SW480 (cell line): ENCODE measurements at places on chromosomes 3 and 15.

DNA sequence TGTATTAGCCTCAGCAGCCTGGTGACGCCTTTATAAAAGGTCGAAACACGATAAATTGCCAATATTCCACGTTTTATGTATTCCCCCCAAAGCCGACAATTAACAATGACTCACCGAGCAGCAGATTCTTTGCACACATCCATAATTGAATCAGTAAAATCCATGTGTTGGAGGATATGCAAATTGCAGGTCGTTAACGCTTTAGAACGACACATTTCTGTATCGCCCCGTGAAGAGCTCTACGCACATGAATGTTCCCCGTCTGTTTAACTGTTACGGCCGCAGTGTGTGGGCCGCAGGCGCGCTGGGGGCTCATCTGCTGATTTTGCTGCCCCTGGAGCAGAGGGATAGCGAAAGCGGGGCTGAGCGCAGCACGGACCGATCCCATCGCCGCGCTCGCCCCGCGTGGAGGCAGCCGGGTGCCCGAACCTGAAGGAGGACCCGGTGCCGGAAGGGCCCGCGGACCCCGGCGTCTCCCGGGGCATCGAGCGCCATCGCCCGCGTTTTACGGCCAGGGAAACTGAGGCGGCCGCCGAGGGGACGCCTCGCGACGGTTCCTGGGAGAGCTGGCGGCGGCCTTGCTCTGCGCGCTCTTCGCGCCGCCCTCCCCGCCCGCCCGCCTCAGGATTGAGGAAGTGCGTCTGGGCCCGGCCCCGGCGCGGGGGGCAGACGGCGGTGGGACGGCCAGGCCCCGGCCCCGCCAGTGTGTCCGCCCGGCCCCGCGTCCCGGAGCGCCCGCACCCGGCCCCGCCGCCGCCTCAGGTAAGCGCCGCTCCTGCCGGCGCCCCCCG, at the start of gene LRRK1:
Gene LRRK1, plus strand, starts transcription at position 668 of the 791 bp plus-strand sequence. CDS start 5,276 bp downstream, outside the sequence.
- DNase-seq = peak; percentile 59

- no peak for DNase-seq
Measured at GRCh38 chr15:78934655-78935023, 10.2 kb downstream of the CTSH start.

GRCh38 chr3:47117807-47118364, 46.0 kb downstream of the SETD2 start:
- DNase-seq = no peak

GRCh38 chr3:48692551-48692950, 6.8 kb upstream of the NCKIPSD start:
- no peak for DNase-seq

GRCh38 chr3:5494905-5495519, 307.5 kb downstream of the EDEM1 start:
- DNase-seq = no peak

GRCh38 chr15:28913171-28913765, 27.5 kb downstream of the APBA2 start:
- no peak for DNase-seq

DNA sequence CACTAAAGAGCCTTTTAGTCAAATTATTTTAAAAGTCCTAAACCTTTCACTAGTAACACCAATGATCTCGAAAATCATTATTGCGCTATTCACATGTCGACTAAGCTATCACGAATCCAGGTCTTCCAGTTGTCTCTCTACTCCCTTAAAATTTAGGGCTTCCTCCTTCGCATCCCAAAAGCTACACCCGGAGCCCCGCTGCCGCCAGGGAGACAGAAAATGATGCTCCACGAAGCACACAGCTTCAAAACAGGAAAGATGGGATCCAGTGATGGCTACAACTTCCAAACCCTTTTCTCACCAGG, 253 bp downstream of the IFT80 start:
- DNase-seq = no peak

GRCh38 chr15:53910852-53911251, 67.4 kb upstream of the UNC13C start:
- DNase-seq = no peak

DNA sequence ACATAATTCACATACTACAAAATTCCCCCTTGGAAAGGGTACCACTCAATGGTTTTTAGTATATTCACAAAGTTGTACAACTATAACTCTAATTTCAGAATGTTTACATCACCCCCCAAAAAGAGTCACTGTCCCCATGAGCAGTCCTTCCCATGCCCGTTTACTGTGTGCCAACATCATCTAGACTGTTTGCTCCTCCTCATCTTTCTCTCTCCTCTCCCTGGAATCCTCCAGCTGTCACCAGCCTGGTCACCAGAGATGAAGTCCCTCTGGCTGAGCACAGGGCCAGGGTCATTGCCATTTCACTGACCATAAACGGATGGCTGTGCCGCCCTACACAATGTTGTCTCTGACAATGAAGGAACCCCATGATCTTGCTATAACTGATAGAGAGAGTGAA, 45.2 kb downstream of the C2CD4B start:
- no peak for DNase-seq

DNA sequence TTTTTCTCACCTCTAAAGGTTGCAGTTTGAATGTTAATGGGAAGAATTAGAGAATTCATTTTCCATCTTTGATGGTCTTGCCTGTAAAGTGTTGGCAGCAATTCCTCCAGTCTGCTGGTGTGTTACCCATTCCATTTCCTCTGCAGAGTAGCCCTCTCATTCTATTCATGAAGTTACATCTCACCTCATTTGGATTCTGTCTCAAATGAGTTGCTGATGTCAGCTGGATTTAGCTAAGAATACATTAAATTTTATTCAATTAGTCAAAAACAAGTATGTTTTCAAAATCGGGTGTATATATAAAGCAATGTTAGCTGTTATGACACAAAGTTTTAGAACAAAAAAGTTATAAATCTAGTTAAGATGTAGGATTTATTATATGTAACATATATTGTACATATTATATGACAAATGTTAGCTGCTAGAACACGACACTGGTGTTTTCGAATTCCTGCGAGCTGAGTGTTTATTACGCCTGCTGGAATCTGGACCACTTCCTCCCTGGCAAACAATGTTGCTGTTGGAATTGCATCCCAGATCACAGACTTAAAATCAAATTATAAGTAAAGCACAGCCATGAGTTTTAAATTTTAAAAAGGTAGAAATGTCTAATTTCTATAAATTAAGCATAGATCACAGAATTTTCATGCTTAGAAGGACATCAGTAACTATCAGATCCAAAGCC, 516.2 kb downstream of the OCA2 start:
- no peak for DNase-seq

DNA sequence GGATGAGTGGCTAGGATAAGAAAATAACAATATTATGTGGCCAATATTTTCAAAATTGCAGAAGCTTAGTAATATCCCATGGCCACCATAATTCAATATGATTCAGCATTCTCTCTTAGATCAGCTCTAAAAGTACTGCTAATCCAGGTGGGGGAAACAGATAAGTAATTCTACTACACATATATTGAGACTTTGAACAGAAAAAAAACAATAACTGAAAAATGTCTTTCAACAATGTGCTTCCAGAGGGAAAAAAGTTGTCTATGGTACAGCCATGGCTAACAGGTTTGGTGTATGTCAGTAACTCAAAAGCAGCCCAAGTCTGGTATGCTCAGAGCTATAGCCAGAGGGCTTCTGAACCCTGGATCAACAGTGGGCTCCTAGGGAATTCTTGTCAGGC, 42.4 kb upstream of the PPIB start:
- no peak for DNase-seq

DNA sequence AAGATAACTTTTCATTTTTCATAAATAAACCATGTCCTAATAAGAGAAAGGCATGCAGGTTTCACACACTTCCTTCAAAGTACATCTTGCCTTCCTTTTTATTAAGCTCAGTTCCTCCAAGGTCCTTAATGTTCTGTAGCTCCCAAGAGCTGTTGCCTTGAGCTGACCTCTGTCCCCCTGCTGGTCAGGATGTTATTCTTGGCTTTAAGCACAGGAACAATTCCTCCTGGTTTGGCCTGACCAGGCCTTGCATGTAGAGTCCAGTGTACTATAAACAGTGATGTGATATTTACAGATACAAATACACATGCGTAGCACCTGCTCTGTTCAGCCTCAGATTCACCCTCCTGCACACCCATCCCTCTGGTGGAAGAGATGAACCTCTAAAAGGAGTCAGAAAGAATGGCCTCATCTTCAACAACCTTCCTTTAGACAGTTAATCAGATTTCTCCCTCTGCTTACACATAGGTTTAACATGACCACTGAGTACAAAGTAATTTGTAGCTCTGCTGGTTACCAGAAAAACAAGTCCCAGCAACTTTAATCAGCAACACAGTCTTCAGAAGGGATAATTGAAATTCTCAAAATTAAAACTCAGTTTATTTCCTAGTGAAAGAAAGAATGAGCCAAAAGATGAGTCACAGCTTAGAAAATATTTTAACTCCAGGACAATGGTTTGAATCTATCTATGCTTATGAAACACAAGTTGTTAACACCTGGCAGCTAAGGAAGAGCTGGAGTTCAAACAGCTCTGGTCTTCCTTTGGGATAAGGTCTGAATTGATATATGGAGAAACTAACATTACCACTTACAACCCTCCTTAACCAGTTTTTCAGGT, 46.5 kb downstream of the PTPN9 start:
- DNase-seq = peak; percentile 27

- DNase-seq = no peak
Measured at GRCh38 chr15:68874788-68875187, 54.1 kb upstream of the ANP32A start.

- DNase-seq = peak; percentile 27
Measured at GRCh38 chr3:14606669-14607339, 44.8 kb upstream of the CCDC174 start.
